Activated CD8-positive, alpha-beta T cell treated with anti-CD3 and anti-CD28 coated beads for 36 hours (primary cell): ENCODE measurements at places on chromosomes 13 and 19.

- no peak for DNase-seq
Measured at GRCh38 chr13:37270226-37271001, 164.9 kb upstream of the CSNK1A1L start.

GRCh38 chr19:34461375-34462100, 20.0 kb upstream of the WTIP start:
- DNase-seq = no peak

DNA sequence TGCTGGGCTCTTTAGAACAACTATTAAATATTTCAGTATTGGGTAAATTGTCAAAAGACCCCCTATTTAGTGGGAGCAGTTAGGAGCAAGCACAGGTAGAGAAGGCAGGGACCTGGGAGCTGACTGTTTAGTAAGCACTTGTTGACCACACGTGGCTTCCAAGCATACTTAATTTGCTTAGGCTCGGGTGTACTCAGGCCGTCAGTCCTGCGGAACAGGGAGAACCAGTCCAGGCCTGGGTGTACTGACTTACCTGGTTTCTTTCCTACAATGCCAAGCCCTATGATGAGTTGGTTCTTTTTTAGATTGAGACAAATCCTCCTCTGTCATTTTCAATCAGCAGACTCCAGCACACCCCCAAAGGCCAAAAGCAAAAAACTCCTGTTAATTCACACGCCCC, 90.0 kb downstream of the WDFY2 start:
- DNase-seq = no peak

GRCh38 chr19:1106841-1107660, 3.3 kb downstream of the GPX4 start:
- no peak for DNase-seq

- no peak for DNase-seq
Measured at GRCh38 chr13:95122063-95122462, 179.2 kb downstream of the ABCC4 start.

GRCh38 chr13:23969647-23970046, 72.3 kb upstream of the C1QTNF9B start:
- no peak for DNase-seq

GRCh38 chr13:33349288-33349985, 63.9 kb upstream of the STARD13 start:
- DNase-seq = no peak

- no peak for DNase-seq
Measured at GRCh38 chr19:570251-570686, 2.1 kb upstream of the BSG start.

DNA sequence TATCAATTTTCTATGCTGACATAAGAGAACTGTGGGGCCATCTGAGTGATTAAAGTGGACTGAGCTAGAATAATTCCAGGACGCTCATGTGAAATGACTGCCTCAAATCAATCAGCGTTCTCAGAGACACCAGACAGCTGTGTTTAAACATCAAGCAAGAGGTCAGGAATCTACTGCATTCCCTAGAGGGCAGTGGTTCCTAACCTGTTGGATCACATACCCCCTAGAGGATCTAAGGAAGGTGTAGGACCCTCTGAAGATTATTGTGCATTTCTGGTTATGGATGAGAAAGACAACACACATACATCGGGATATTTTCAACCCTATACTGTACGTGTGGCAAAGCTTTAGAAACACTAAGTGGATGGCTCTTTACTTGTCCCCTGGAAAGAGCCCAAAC, 51.8 kb upstream of the FREM2 start:
- no peak for DNase-seq

DNA sequence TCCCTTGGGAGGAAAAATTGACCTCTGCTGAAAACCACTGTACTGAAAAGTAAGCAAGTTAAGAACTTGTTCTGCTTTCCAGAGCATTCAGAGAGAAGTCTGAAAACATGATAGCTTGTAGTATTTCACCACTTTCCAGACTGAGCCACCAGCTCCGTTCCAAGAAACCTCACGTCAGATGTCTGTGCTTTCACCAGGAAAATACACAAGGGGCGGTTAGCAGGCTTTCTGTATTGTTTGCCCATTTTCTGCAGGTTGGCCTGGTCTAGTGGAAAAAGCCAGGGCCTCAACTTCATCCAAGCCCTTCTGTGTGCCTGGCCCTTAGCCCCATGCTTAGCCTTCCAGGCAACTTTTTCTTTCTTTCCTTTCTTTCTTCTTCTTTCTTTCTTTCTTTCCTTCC, 36.4 kb downstream of the RXFP2 start:
- DNase-seq = no peak

GRCh38 chr13:109945206-109945960, 159.0 kb upstream of the IRS2 start:
- no peak for DNase-seq

DNA sequence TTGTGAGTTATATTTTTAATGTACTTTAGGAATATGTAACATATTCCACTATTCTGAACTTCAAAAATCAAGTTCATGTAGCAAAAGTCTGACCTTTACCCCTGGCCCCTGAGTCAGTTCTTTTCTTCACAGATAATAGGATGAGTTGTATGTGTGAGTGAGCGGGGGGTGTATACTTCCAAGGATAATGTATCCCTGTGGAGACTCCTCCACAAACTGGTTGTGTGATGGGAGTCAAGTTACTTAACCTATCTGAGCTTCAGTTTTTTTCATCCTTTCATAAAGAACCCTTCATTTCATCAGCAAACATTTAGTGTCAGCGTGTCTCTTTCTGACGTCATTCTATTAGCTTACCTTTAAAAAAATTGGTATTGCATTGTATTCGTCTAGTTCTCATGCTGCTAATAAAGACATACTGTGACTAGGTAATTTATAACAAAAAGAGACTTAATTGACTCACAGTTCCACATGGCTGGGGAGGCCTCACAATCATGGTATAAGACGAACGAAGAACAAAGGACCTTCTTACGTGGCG, 288.1 kb upstream of the GPC6 start:
- no peak for DNase-seq
